ENCODE measurements at places on chromosomes 2 and 18.

GRCh38 chr18:6610466-6610865, 119.0 kb upstream of the ARHGAP28 start:
- no peak for DNase-seq

DNA sequence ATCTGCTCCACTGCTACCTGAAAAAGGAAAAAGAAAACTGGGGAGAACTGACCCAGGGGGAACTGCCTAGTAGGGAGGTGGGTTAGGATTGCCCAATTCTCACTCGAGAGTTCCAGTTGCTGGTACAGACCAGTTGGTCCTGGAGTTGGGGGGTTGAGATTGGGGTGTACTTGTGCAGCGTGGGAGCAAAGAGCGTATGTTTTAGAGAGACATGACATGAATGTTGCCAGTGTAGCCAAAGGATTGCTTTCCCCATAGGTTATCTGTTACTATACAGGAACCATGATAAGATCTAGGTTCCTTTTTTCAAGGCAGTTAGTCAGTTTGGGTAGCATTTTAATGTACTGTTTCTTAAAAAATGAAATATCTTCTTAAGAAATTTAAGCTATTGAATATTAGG, 68.6 kb downstream of the APLF start:
- DNase-seq: no peak

- DNase-seq: no peak
These were observed 238.3 kb upstream of the RASGRP3 start for GRCh38 chr2:33238111-33238510.

- DNase-seq: no peak
These were observed 179.6 kb downstream of the ZBTB7C start for GRCh38 chr18:48229552-48229981.

- no peak for DNase-seq
These were observed 36.6 kb upstream of the KCNF1 start for GRCh38 chr2:10875126-10875525.

DNA sequence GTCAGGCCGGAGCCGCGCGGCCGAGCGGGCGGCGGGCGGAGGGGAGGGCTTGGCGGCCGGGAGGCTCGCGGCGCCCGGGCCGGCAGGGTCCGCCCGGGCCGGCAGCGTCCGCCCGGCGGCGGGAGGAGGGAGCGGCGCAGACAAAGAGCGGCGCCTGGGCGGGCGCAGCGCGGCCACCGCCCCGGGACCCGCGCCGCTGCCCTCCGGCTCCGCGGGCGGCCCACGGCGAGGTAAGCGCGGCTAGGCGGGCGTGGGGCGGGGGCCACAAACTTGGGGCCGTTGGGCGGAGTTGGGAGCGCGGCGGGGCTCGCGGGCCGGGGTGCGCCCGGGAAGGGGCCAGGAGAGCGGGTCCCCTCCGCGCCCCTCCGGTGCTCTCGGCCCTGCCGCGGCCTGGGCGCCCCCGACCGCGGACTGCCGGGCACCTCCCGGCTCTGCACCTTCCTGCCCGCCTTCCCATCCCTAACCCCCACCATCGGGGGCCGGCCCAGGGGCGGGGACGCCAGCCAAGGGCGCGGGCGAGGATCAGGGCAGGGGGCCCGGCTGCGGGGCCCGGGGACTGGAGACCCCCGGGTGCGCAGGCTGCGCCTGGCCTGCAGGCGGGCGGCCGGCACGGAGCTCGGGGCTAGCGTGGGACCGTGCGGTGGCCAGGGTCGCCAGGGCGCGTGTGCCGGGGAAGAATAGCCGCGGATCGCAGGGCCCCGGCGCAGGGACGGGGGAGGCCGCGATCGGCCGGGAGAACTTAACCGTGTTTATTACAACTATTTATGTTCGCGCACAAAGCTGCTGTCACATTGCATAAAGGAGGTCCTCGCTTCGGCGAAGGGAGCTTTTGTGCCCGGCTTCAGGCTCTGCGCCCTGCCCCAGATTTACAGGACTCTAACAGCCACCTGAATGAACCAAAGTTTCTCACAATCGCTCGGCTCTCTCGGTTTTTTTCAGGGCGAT, at the start of gene NCK2:
Gene NCK2, plus strand, starts transcription at position 4 of the 945 bp plus-strand sequence. CDS start 110,152 bp downstream, outside the sequence.
- DNase-seq: peak; percentile 60

DNA sequence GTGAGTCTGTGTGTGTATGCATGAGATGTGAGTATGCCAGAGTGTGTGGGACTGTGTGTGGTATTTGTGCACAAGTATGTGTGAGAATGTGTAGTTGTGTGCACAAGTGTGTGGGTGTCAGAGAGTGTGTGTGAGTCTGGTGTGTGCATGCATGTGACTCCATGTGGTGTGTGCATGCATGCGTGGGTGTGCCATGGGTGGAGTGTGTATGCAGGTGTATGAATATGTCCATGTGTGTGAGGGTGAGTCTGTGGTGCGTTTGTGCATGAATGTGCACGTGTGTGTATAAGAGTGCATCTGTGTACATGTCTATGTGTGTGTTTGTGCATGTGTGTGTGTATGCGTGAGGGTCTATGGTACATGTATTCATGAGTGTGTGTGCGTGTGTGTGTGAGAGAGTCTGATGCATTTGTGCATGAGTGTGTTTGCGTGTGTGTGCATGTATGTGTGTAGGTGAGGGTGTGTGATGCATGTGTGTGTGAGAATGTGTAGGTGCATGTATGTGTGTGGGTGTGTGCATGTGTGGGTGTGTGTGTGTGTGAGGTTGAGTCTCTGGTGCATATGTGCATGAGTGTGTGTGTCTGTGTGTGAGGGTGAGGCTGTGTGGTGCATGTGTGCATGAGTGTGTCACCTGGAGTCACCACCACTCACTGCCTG, 226.8 kb downstream of the LDLRAD4 start:
- no peak for DNase-seq

DNA sequence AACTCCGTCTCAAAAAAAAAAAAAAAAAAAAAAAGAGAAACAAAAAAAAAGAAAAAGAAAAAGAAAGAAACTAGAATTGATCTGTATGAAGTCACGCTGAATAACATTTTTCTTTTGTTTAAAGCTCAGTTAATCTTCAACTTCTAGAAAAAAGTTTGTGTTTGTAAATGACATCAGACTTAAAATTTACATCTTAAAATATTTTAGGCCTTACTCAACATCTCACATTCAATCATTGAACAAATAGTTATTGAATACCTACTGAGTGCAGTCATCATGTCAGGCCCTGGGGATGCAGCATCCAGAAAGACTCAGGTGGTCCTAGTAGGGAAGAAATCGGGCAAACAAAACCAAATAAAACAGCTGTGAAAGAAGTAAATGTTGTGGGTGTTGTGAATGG, 292.3 kb upstream of the FANCL start:
- DNase-seq: no peak

DNA sequence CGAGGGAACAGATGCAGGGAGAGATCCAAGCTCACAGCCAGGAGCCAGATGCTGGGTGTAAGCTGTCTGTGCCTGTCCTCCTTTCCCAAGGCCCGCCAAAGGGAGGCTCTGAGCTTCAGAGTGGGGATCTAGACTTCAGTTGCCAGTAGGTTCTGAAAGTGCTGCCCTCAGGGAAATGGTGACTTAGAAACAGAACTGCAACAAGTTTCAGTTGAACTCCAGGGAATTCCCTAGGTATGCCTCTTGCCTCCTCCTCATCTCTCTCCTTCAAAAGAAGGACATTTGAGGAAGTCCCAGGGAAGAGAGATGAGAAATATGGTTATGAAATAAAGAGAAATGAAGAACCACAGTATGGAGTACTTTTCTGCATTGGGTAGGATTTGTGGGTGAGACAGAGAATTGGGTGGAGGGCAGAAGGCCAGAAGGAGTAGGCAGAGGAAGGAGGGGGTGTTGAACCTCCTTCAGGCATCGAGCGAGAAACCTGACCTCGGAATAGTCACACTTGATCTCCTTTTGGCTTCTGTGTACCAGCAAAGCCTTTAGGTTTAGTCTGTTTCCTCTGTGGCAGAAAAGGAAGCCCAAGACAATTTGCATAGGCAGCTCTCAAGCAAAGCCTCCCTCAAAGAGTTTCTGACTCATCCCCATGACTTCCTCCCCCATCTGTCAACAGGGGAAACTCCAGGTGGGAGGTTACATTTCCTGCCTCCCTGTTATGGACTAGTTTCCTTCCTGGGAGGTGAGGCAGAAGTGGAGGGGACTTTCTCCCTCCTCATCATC, 45.7 kb downstream of the QPCT start:
- peak; percentile 85 for DNase-seq

DNA sequence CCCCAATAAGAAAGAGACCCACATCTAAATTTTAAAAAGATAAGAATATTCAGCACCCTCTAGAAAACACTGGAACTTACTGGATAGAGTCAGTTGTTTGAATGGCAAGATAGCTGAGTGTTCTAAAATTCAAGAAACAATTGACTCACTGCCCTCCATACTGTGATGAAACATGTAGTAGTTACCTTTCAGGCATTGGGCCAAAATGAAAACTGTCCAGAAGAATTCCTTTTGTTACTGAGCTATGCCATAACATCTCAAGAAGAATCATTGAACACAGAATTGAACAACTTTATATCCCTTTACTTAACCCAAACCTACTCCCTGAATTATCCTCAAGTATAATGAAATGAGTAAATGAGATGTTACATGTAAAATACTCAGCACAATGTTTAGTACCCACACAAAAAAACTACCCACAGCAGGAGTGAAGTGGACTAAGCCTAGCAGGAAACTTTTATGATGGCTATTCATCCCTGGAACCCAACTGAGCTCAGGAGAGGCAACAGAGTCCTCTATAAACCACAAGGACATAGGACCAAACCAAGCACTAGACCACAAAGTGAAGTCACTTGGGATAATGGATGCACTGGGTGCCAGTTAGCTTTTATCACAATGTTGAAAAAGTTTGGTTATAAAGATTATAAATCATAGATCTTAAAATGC, 32.7 kb downstream of the RBM43 start:
- no peak for DNase-seq

DNA sequence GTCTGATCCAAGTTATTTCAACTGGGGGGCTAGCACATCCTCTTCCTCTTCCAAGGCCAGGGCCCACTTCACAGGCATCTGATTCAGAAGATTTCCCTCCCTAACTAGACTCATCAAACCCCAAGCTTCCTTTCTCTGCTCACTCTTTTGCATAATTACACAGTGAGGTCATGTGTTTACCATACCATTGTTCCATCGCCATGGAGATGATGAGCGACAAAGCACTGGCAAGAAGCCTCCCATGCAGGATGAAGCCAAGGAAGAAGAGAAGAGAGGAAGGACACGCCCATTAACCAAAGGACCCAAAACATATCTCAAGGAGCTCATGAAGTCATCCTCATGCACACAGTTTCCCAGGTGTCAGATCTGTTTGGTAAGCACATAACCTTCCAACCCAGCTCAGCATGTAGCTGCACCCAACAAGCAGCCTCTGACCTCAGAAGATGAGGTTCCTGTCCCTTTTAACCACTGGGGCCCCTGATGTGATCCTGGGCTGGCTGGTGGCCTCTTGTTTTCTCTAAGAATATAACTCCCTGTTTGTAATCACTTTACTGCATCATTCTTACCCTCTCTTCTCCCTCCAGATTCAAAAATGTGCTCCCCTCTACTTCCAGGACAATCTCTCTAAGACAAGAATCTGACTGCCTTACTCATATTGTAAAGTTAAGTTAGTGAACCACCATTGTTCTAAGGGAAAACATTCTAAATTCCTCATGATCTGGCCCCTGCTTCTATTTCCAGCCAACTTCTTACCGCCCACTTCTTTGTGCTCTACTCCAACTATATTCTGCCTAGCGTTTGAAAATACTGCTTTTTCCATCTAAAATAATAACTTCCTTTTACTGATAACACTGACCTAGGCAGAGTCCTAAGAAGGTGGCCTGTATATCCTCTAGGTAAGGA, 190.1 kb downstream of the TTC32 start:
- no peak for DNase-seq

- no peak for DNase-seq
These were observed 84.0 kb downstream of the MYL12B start for GRCh38 chr18:3345885-3346284.

DNA sequence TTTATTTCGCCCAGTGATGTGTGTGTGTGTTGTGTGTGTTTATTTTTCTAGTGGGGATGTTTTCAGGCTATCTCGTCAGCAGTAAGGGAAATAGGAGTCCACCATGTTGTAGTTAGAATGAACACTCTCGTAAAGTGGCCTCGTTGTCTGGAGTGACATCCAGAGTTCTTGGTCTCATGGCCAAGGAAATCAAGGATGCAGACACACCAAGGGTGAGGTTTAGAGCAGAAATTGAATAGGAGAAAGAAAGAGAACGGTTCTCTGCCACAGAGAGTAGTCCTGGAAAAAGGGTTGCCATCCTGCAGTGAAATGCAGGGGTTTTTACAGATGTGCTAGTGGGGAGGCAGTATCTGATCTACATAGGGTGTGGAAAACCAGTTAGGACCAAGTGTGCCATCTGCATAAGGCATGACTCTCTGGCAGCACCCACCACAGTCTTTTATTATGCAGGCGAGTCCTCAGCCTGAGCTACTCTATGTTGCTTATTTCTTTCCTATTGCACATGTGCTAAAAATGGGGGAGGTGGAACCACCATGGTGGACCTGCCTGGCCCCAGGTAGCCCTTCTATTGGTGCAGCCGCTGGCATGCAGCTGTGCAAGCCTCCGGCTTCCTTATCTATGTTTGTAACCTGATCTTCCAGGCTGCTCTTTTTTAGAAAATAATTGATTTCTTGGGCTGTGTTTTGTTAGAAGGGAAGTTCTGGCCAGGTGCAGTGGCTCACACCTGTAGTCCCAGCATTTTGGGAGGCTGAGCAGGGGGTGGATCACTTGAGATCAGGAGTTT, 23.2 kb downstream of the RALB start:
- DNase-seq: no peak

DNA sequence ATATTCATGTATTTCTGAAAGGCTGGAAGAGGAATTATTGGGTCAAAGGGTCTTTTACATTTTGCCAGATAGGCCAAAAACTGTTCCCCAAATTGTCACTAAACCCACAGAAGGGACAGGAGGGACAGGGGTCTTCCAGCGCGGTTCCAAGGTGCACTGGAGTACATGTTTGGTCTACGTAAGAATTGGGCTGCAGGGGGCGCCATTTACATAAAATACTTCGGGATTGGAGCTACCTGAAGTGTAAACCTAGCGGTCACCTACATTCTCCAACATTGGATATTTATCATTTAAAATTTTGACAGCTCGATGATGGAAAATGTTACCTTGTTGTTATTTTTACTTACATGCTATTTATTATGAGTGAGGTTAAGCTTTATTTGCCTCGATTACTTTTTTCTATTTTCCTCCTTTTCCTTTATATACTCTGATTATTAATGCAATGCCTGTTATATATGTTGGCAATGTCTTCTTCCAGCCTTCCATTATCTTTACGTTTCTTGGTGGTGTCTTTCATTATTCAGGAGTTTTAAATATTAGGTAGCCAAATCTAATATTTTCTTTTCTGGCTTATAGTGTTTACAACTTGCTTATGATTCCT, 43.0 kb upstream of the RAB6C start:
- no peak for DNase-seq

GRCh38 chr2:162044586-162044985, 29.4 kb downstream of the DPP4 start:
- DNase-seq: no peak

GRCh38 chr2:174108579-174108978, 139.8 kb downstream of the OLA1 start:
- DNase-seq: no peak

GRCh38 chr2:12717191-12718014, 667 bp downstream of the TRIB2 start:
- DNase-seq: peak; percentile 62

Measured in germinal center (tissue), 1 donor.